ENCODE measurements at places on chromosomes 7 and 10.

DNA sequence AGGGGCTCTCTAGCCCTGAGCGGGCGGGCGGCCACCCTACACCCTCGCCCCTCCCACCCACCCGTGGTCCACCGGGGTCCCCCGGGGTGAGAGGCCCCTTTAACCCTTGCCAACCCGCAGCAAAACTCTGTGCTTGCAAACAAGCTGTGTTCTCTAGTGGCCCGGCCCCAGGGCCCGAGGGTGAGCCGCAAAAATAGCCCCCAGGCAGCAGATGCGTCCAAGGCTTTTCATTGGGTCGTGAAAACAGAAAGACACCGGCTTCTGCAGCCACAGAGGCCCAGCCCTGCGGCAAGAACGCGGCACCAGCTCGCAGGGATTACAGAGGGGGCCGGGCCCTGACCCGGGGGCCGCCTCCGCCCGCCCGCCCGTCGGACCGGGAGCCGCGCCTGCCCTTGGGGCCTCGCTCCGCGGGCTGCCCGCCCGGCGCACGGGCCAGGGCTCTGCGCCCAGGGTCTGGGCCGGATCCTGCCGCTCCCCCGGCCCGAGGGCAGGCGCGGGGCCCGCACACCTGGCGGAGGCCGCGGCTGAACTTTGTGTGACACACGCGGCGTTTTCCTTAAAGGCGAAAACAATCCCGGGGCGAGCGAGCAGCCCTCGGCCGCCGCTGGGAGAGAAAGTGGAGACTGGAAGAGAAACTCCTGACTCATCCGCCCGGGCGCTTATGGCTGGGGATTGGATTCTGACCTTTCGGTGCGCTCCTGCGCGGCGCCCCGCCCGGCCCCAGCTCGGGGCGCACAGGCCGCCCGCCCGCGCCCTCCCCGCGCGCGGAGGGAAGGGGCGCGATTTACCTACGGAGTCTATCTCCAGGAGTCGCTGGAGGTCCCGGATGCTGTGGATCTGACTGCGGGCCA is 2.8 kb downstream of the PDGFA start:
- peak; percentile 26 for DNase-seq

GRCh38 chr7:33973231-33974015 is 68.1 kb downstream of the BMPER start:
- DNase-seq, result no peak

DNA sequence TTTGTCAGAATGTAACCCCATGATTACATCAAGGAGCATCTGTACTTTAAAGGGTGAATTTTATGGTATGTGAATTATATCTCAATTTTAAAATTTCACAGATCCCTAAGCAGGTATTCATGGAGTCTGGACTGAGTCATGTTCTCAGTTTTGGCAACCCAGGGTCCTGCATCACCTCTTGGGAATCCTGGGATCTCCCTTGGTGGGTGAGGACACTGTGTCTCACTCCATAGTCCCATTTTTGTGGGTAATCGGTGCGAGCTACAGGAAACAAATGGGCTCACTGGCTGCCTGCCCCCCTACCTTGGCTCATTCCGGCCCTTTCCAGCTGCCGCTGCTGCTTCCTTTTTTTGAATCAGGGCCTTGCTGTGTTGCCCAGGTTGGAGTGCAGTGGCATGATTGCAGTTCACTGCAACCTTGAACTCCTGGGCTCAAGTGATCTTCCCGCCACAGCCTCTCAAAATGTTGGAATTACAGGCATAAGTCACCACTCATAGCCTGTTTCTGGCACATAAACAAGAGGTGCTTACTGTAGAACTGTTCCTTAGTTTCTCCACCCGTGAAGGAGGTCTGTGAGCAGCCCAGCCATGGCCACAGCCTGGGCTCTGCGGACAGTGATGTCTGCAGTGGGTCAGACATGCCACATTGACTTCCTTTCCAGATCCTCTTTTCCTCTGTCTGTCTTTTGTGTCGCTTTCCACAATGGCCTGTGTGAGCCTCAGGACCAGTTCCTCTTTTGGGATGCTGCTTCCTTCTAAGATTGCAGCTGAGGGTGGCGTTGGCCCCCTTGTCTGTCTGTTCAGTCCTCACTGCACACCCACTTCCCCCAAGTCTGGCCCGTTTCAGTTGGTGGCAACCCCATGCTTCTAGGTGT is 14.5 kb downstream of the PALD1 start:
- no peak for DNase-seq

GRCh38 chr7:5750031-5750653 is 31.3 kb downstream of the RNF216 start:
- no peak for DNase-seq

DNA sequence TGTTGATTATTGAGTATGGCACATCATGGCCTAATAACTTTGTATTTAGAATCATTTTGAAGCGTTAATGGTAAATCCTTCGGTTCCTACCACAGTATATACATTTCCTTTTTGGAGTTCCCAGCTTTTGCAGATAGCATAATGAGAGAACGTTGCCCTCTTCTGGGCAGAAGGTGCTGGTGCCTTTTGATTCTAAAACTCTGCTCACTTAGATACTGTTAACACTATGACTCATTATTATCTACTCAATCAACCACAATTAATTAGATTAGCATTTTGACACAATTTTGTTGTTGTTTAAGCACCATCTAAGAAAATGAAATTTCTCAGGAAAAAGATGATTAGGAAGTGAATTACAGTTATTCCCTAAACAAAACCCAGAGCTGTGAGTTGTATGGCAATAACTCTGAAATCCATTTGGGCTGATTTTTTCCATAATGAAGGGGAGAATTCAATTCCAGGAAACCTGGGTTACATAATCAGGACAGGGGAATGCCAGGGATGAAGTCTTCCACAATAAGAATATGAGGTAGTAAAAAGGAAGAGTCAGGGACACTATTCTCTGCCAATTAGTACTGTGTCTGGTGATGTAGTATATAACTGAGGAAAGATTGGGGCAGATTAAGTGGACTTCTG is 11.5 kb upstream of the DLD start:
- no peak for DNase-seq
